ENCODE measurements at places on chromosomes 12 and 14.
A peak's percentile ranks its signal among the peaks of the same experiment; 100 is the strongest.

GRCh38 chr14:51744372-51745130 is 92.8 kb downstream of the FRMD6 start:
- DNase-seq: no peak

- no peak for DNase-seq
Observed at GRCh38 chr12:4320497-4320852, 538 bp upstream of the TIGAR start.

- peak; percentile 51 for DNase-seq
Observed at GRCh38 chr12:24997496-24997895, 48.6 kb upstream of the BCAT1 start.

GRCh38 chr12:88367231-88367630 is 213.0 kb downstream of the KITLG start:
- DNase-seq: no peak

DNA sequence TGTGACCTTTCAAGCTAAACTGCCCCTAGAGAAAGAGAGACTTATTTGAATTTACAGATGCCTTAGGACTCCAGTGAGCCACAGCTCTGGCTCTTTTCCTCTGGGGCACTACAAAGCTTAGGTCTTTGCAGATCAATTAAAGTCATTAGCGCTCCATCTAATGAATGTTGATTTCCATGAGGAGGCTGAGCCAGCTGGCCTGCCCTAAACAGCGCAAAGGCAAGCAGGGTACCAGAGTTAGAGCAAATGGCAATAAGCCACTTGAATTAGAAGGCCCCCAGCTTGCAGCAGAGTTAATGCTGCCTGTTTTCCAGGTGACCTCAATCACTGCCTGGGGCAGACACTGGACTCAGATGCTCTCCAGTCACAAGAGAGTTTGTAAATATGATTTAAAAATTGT is 695.3 kb downstream of the DIO2 start:
- DNase-seq: no peak

- DNase-seq: no peak
Observed at GRCh38 chr12:19761463-19761862, 322.2 kb downstream of the AEBP2 start.

- no peak for DNase-seq
Observed at GRCh38 chr14:101844751-101845150, 83.2 kb downstream of the PPP2R5C start.

GRCh38 chr12:65335981-65336380 is 57.5 kb downstream of the MSRB3 start:
- DNase-seq: no peak

DNA sequence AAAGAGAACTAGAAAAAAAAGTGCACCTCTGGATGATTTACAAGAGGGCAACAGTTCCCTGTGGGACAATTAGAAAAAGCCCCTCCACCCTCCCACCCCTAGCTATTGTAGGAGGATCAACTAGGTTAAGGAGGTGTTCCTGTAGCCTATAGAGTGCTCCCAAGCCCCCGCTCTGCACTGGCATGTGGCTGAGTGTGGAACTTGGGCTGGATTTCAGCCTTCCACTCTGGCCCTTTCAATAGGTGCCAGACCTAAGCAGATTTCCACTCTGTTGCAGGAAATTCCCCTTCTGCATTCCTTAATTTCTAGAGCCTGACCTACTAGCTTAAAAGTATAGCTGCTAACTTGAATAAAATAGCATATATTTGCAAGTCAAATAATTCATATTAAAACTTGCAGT is 2.8 kb downstream of the NFATC4 start:
- DNase-seq: no peak

DNA sequence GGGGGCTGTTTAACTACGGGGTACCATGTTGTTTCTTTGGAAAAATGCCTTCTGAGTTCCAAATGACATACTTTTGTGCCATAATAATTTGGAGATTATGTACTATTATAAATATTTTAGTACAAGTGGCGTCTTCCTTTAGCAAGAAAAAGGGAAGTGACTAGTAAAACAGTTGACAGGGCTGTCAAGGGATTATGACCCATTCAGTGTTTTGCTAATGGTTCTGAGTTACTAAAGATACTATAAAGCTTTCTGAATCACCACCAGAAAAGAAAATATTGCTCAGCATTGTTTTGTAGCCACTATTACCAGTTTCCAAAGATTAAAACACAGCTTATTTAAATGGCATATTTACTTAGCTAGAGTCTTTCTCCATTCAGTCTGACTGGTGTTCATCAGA is 334.9 kb downstream of the SNAPC1 start:
- no peak for DNase-seq

- no peak for DNase-seq
Observed at GRCh38 chr12:12776261-12776660, 9.2 kb upstream of the APOLD1 start.

DNA sequence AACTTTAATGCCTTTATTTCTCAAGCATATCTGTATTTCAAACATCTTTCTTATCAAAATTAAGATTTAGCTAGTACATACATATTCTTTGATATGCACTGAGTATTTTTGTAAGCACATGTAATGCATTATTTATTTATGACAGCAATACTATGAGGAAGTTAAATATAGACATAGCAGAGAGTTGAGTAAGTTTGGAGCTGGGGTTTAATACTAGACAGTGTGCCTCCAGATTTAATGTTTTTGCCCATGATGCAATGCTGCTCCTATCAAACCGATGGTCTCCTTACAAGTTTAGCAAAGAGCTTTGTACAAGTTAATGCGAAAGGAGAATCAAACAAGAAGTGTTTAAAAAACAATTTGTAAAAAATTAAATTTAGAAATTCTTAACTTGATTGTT is 826.6 kb upstream of the MGAT4C start:
- DNase-seq: peak; percentile 3

GRCh38 chr12:4026517-4026916 is 153.3 kb upstream of the PARP11 start:
- DNase-seq: no peak

DNA sequence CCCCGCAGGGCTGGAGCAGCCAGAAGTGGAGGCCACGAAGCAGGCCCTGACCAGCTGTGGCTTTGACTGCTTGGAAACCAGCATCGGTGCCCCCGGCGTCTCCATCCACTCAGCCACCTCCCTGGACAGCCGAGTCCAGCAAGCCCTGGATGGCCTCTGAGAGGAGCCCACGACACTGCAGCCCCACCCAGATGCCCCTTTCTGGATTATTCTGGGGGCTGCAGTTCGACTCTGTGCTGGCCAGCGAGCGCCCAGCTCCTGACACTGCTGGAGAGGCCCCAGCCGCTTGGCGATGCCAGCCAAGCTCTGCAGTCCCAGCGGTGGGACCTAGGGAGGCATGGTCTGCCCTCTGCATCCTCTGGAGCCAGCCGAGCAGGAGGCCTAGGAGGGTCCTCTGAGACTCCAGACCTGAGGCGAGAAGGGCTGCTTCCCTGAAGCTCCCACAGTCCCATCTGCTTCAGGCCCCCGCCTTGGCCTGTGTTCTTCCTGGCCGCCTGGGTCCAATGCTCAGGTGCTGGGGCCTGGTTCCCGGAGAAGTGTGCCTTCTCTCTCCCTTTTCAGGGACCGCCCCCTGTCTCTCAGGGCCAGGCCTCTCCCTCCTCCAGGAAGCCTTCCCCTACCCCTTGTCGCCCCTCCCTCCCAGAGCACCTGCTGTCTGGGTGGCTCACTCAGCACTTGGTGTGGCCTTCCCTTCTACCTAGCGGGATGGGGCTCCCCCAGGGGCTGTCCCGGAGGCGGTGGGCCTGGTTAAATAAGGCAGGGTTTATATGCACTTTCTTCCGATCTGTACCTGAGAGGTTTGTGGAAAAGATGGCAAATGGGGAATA is 23.0 kb downstream of the MVK start:
- no peak for DNase-seq

GRCh38 chr12:39103552-39104165 is 198.3 kb upstream of the CPNE8 start:
- peak; percentile 30 for DNase-seq

GRCh38 chr14:93784878-93785277 is 3.4 kb downstream of the PRIMA1 start:
- DNase-seq: no peak

DNA sequence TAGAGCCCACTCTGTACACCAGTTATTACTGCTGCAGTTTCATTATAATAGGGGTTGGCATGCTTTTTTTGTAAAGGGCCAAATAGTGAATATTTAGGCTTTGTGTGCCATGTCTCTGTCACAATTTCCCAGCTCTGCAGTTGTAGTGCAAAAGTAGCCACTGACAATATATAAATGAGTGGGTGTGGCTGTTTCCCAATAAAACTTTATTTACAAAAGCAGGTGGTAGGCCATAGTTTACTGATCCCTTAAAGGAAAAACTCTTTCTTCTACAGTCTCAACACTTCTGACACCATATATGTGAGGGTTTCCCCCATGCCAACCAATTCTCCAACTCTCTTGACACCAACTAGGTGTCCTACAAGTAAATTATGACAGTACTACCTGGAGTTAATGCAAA is 110.2 kb upstream of the NAP1L1 start:
- no peak for DNase-seq

DNA sequence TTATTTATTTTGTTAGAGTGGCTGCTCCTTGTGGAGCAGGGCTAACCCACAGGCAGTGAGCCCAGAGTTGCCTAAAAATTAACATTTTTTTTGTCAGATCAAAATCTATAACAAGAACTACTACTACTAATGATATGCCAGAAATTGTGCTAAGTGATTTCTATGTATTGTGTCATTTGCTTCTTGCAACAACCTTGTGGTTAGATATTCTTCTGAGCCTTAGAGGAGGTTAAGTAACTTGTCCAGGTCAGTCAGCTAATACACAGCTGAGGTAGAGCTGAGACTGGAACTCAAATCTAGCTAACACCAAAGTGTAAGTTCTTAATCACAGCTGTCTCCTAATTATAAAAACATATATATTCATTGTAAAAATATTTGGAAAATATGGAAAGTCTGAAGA is 29.8 kb downstream of the CFL2 start:
- DNase-seq: no peak

DNA sequence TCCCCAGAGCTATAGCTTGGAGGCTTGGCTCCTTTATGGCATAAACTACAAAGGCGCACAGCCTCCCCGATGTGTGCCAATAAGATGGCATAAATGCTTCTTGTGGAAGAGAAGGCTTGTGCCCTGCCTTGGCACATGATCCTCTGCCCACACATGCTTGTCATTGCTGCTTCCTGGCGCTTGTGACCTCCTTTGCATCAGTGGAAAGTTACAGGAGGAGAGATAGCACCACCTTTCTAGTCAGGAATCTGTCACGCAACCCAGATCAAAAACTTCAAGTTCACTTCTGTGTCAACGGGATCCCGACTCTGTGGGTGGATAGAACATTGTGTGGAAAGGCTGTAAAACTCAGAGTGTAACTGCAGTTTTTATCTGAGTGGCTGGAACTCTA is 183.8 kb upstream of the HIF1A start:
- no peak for DNase-seq

GRCh38 chr14:93085911-93086310 is 29.8 kb downstream of the ITPK1 start:
- DNase-seq: no peak

DNA sequence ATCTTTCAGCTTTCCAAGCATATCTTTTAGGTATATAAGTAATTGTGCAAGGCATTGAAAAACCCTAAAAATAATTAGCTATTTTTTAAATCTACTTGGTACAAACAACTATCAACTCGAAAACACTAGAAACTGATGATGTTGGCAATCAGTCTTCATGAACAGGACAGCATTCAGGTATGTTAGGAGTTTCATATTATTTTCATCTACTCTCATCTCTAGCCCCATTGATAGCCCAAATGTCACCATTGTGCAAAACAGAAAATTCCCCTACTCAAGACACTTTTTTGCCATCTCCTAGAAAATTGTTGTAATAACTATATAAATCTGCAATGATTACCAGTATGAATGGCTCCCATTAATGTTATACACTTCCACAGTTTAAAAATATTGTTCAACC is 144.5 kb upstream of the KRAS start:
- DNase-seq: no peak

DNA sequence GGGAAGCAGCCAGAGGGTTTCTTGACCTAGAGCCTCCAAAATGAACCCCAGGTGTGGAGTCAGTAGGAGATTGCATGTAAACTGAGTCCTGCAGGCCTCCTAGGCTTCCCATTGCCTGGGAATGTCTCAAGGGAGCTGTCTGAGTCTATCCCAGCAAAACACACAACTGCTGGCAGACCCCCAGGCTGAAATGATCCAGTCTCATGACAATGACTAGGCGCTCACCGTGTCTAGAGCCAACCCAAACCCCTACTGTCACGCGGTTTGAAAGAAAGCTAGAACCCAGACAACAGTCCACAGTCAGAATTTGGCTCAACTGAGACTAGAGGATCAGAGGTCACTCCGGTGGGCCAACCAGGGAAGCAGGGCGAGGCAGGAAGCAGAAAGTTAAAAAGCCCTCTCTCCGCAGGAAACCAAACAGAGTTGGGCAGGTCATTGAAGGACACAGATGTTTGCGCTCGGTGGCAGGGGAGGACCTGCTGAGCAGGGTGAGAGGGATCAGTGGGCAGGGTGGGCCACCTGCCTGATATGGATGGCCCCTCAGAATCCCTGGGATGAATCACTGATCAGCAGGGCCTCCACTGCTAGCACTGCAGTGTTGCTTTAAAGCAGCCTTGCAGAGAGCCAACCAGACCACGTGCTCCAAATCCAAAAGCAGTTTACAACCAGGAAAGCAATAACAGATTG is 23.8 kb downstream of the ACTN1 start:
- DNase-seq: no peak

GRCh38 chr12:67572492-67572891 is 76.1 kb upstream of the DYRK2 start:
- DNase-seq: peak; percentile 50

DNA sequence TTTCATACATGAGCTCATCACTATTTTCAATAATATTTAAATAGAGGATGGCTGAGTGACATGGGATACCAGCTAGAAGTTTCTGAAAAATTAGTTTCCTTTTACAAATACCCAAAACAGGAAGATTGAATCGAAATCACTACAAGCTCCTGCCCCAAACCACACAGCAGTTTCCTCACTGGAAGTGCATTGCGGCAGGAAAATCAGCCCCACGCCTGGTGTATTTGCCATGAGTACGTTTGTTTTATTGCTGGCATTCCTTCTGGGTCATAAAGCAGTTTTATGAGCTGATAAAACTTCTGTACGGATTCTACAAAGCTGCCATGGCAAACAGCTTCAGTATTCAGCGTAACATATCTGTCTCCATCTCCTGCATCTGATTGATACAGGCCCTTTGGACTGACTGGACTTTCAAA is 23.7 kb downstream of the CDC42BPB start:
- no peak for DNase-seq

GRCh38 chr14:68394118-68394763 is 398.6 kb downstream of the ZFP36L1 start:
- no peak for DNase-seq

DNA sequence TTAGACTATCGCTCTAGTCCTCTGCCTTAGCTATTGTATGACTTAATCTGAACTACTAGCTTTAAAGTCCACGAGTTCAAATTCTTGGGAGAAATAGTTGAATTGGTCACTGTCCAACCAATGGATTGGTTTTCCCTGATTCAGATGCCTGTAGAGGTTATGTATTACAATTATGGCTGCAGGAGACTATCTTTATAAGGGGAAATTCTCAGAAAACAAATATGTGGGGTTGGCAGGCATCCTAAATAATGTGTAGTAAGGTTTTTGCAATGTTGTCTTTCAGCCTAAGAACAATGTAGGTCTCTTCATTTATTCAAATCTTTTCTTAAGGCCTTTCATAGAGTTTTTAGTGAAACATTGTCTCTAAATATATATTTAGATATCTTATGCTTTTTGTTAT is 26.9 kb downstream of the MYRFL start:
- no peak for DNase-seq

- DNase-seq: no peak
Observed at GRCh38 chr14:102781063-102781462, 3.8 kb downstream of the TRAF3 start.

Measured in myocyte (in vitro differentiated cells).